ENCODE measurements at places on chromosomes 6 and 20.

- no peak for DNase-seq
Measured at GRCh38 chr6:89944181-89944755, 50.0 kb downstream of the GJA10 start.

GRCh38 chr6:168962886-168963285 is 290.8 kb downstream of the THBS2 start:
- no peak for DNase-seq

- DNase-seq: no peak
Measured at GRCh38 chr20:4090756-4091489, 75.6 kb upstream of the RNF24 start.

DNA sequence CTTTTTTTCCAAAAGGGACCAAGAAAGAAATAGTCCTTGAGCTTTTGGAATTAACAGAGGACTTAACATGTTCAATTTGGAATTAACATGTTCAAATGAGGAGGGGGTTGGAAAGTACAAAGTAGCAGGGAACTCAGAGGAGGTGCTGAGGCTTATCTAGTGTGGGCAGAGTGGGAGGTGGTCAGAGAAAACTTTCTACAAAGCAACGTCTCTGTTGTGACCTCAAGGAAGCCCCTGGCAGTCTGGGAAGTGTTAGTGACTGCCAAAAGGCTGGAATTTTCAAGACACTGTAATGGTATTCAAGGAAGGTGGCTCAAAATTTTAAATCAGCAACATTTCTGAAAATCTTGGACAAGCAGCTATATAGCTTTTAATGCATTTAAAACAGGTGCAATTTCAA is 7.3 kb downstream of the ECI2 start:
- DNase-seq: no peak

DNA sequence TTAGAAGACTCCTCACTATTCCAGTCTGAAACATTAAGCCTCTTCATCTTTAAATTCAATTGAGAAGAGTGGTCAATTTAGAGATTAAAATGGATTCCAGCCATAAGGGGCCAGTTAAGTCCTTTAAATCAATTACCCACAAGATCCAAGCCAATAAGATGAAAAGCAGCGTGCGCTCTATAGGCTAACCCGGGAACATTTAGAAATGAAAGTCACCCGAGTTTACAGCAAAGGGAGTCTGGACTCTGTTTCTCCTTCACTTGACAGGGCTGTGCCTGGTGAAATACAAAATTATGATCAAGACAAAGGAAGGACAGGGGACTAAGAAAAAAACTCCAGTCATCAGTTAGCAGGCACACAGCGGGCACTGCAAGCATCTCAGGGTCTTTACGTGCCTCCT is 393.7 kb downstream of the QKI start:
- DNase-seq: no peak
